GM19239 (cell line): ENCODE measurements at places on chromosomes 2 and 18.

GRCh38 chr2:31297751-31298150 is 63.8 kb downstream of the EHD3 start:
- DNase-seq = no peak

GRCh38 chr2:40431600-40431955 is 20.3 kb downstream of the SLC8A1 start:
- DNase-seq = no peak

DNA sequence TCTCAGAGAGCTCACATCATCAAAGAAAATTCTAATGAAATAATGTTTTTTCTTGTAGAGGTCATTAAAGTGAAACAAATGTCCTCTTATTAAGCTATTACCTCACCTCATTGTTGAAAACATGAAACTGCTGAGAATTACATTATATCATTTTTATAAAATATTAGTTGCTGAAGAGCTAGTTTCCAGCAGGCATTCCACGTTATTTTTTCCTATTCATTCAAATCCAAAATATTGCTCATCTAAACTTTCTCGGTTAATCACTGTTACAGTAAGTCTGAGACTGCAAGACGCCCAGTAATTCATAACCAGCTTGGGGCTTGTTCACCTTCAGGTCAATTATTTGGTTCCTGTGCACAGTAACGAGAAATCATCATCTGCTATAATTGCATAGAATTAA is 138.5 kb upstream of the RASGRP3 start:
- DNase-seq = no peak

DNA sequence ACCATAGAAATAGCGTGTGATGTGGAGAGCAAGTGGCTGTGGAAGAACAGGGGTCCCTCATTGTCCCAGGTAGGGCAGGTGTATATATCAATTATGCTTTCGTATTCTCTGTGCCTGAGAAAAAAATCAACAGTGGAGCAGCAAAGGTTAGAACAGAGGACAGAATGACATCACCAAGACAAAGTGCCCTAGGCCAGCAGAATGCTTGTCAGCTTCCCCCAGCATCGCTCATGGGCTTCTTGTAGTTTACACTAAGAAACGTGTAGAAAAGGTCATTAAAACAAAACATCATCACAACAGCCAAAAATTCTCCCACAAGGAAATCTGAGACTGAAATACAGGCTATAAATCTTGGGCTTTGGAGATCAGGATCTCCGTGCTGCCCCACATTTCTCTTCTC is 288.0 kb downstream of the TDRD15 start:
- DNase-seq = no peak
